ENCODE measurements at places on chromosomes 6 and 20.

- no peak for DNase-seq
Observed at GRCh38 chr20:38433304-38433972, 1.7 kb downstream of the SNHG17 start.

- no peak for DNase-seq
Observed at GRCh38 chr20:63225082-63225454, 9.1 kb upstream of the YTHDF1 start.

GRCh38 chr20:18847226-18847755 is 33.7 kb downstream of the SCP2D1 start:
- DNase-seq = no peak

DNA sequence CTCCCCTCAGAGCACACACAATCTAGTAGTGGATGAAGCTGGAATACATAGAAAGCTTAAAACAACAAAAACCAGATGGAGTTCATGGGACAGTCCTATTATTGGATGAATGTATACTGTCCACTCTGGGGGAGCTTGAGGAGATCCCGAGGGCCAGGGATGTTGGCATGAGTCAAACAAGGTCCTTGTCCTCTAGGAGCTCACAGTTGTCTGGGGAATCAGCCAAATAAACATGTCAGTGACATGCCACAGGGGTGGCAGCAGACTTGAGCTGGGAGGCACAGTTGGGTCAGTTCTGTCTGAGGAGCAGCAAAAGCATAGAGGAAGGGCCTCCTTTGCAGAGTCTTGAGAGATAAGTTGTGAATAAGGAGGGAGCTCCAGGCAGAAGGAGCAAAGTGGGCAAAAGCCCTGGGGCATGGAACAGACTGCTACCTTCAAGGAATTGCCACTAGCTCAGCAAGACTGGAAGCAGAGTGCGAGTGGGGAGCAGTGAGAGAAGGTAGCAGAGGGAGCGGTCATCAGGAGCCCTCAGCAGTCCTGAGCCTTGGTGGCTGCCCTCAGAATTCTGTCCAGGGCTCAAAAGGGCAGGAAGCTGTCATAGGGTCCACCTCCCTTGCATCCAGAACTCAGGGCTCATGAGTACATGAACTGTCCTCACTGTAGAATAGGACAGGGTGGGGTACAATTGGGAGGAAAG is 22.1 kb downstream of the L3MBTL1 start:
- DNase-seq = no peak

- no peak for DNase-seq
Observed at GRCh38 chr6:38542031-38542430, 97.7 kb downstream of the BTBD9 start.

DNA sequence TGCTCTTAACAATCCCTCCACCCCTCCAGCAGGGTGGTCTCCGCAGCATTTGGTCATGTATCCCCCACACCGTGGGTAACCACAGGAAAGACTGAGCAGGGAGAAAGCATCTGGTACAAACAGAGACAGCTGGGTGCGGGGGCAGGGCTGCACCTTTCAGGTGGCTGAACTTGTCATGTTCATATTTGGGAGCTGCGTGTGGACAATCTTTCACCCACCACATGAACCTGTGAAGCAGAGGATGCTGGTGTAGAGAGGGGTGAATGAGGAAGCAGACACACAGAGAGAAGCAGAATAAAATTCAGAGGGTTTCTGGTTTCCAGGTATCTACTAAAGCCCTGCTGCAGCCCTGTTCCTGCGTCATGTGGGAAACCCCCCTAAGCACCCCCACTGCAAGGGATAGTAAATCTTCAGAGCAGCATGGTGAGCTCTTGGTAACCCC is 8.9 kb downstream of the GFOD1 start:
- no peak for DNase-seq

GRCh38 chr6:167547751-167548150 is 222.9 kb downstream of the TTLL2 start:
- no peak for DNase-seq

GRCh38 chr20:8331740-8332412 is 199.8 kb downstream of the PLCB1 start:
- DNase-seq = no peak

- no peak for DNase-seq
Observed at GRCh38 chr6:42702200-42702599, 20.2 kb downstream of the PRPH2 start.
